ENCODE measurements at places on chromosomes 5 and 9.
A peak's percentile ranks its signal among the peaks of the same experiment; 100 is the strongest.

- DNase-seq, result peak; percentile 39
Observed at GRCh38 chr5:43555895-43556606, 826 bp downstream of the PAIP1 start.

- DNase-seq, result no peak
Observed at GRCh38 chr9:74115976-74116375, 381.2 kb upstream of the RORB start.

GRCh38 chr9:125609744-125610143, 97.3 kb downstream of the MAPKAP1 start:
- no peak for DNase-seq

DNA sequence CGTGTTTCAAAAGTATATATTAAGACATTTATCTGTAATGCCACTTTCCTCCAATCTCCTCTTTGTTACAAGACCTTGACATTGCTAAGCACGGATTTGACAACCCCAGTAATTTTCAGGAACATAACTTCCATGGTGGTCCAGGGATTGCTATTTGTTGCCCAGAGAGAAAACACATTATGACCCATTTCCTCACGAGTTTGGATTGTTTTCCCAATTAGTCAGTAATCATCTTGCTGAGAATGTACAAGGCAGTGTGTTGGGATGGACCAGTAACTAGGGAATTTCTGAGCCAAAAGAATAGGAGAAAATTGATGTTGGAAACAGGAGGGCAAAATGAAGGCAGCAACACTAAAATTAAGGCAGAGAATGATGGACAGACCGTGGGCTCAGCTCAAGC, 574.1 kb downstream of the EBF1 start:
- DNase-seq, result no peak

DNA sequence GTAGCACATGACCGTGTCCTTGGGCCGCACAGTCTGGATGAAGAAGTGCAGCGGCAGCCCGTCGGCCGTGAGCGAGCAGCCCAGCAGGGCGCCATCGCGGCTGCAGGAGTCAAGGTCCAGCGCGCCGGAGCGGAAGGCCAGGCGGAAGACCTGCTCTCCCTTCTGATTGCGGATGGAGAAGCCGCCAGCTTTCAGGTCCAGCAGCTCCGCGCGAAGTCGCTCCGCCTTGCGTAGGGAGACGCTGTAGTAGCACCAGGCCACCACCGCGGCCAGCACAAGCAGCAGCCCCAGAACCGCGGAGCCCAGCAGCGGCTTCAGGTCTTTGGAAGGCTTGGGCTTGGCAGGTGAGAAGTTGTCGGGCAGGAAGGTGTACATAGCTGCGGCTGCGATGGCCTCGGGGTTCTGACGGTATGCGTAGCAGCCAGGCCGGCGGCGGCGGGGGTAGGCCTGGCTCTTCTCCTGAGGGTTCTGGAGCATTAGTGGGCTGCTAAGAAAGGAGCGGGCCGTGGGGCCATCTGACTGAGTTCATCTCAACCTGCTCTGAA, 4.2 kb downstream of the MYORG start:
- DNase-seq, result no peak

GRCh38 chr5:68428231-68428811, 212.8 kb downstream of the PIK3R1 start:
- DNase-seq, result peak; percentile 23

DNA sequence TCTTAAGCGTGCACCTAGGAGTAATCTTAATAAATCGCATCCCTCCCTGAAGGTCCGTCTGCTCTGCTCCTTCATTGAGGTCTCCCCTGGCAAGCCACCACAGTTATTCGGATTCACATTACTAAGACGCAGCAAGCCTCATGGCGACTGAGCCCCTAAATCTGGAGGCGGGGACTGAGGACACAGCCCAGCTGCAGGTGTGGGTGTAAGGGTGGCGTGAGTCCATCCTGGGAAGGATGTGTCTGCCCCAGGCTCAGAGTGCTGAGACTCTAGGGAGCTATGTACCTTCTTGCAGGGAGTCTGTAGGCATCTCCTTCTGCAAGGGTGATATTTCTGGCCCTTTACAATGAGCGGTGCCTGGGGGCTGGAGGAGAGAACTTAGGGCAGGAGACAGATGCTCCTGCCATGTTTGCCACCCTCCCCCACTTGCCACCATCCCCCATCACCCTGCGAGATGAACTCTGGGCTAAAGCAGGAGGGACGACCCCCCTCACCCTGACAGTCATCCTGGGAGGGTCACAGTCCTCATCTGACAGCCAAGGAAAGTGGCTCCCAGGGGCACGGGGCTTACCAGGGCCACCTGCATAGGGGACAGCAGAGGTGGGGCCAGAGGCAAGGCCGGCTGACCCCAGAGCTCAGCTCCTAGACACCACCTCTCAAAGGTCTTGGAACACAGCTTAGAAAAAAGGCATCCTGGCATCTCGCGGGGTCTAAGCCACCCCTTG, 76.4 kb upstream of the FCN1 start:
- DNase-seq, result no peak

GRCh38 chr5:176161431-176161830, 76.8 kb upstream of the SIMC1 start:
- no peak for DNase-seq

DNA sequence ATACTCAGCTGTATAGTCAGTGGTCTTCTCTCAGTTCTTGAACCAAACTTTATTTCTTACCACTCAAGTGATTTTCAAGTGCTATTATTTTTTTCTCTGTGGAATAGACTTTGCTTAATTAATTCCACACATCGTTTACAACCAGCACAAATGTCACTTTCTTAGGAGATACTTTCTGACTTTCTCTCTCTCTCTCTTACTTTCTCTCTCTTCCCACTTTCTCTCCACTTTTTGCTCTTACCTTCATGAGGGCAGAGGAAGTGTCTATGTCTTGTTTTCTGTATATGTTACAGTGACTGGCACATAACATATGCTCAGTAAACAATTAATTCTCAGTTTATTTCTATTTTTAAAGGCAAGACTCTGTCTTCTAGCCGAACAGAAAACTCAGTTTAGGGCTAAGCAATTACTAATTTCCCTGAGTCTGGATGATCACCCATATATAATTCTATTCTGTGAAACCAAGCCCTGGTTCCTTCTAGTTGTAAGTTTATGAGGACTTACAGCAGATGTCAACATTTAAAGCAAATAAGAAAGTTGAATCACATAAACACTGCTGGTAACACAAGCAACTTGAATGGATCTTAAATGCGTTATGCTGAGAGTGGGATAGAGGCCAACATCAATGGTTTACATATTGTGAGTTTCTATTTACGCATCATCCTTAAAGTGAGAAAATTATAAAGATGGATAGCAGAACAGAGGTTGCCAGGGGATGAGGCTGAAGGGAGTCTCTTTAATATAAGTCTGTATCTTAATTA, 791.4 kb downstream of the MTRR start:
- DNase-seq, result no peak

GRCh38 chr9:114552706-114553105, 34.9 kb upstream of the ATP6V1G1 start:
- DNase-seq, result no peak

- DNase-seq, result no peak
Observed at GRCh38 chr5:2983583-2984300, 232.3 kb upstream of the IRX2 start.

- no peak for DNase-seq
Observed at GRCh38 chr5:149345892-149346222, 558 bp downstream of the GRPEL2 start.

DNA sequence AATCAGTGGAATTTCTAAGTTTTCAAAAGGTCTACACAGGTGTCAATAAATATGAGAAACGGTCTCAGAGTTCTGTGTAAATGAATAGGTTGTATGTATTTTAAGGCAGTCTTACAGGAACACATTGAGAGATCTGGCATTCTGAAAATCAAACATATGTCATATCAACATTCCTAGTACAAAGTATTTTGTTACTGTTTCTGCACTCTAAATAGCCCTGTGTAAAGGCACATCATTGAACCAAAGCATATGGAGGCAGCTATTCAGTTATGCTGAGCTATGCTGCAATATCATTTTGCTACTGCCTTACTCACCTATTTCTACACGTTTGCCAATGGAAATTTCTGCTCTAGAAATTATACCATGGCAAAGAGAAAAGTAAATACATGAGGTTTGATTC, 379.1 kb downstream of the KIAA0825 start:
- no peak for DNase-seq

- no peak for DNase-seq
Observed at GRCh38 chr5:59034498-59035186, 451.8 kb downstream of the RAB3C start.

- no peak for DNase-seq
Observed at GRCh38 chr5:174514983-174515394, 209.4 kb upstream of the MSX2 start.
